ENCODE measurements at places on chromosomes 4 and X.

DNA sequence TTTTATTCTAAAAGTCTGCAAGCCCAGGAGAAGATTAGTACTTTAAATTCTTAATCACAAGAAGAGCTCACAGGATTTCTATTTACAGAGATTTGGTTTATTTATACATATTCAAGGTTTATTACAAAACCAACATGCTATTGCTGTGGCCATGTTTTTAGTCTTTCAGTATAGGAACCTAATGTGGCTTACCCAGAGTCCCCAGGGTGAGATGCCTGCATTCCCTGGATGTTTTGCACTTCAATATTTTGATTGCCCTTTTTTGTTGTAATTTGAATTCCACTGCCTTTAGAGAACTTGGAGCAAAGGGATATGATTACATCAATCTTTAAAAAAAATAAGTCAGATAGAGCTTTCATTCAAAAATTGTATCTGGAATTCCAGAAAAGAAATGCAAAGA, 146.0 kb upstream of the FRMPD4 start:
- no peak for DNase-seq

GRCh38 chrX:40152173-40152711, 54.5 kb upstream of the BCOR start:
- DNase-seq = no peak

DNA sequence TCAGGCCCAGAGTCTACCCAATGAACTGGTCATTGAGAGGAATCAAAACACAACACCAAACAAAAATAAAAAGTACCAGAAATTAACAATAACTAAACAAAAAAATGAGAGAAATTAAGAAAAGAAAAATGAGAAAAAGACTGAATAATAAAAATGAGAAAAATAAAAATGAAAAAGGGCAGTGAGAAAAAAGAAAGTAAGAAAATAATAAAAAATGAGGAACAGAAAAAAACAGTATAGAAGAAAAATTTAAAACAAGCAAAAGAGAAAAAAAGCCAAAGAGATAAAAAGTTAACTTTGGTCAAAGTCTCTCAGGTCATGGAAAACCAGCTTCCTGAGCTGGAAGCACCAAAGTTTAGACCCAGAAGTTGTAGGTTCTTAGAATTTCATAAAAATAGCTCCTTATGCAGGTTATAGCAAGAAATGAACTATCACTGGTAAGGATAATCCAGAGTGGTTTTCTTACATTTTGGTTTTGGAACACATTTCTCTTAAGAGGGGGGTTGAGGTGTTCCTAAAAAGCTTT, 51.0 kb upstream of the WDR17 start:
- no peak for DNase-seq

GRCh38 chr4:146237092-146237491, 22.8 kb downstream of the REELD1 start:
- DNase-seq = no peak

GRCh38 chrX:130120746-130121504, 10.6 kb upstream of the ELF4 start:
- peak; percentile 35 for DNase-seq

GRCh38 chr4:76055421-76055820, 19.1 kb upstream of the ART3 start:
- no peak for DNase-seq

- DNase-seq = no peak
Observed at GRCh38 chr4:76546759-76547742, 112.0 kb downstream of the SHROOM3 start.

- DNase-seq = no peak
Observed at GRCh38 chrX:10420134-10420533, 200.3 kb downstream of the MID1 start.

DNA sequence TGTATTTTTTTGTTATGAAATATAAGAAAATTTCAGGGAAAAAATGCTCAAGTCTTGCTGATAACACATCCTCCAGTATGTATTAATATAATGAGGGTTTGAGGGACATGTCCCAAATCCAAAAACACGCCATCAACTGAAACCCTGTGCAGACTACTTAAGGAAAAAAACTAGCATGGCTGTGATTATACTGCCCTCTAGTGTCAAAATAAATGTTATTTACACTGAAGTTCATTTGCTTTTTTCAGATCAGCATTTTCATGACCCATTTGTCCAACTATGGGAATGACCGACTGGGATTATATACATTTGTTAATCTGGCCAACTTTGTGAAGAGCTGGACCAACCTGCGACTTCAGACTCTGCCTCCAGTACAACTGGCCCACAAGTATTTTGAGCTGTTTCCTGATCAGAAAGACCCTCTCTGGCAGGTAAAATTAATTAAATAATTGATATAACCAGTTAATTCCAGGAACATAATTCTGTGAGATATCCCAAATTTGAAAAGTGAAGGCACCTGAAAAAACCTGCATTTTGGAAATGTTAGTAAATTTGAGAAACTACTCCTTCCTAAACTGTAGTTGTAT, 128.5 kb downstream of the PRSS12 start:
- DNase-seq = no peak

- no peak for DNase-seq
Observed at GRCh38 chrX:106950381-106950780, 30.2 kb downstream of the CLDN2 start.

DNA sequence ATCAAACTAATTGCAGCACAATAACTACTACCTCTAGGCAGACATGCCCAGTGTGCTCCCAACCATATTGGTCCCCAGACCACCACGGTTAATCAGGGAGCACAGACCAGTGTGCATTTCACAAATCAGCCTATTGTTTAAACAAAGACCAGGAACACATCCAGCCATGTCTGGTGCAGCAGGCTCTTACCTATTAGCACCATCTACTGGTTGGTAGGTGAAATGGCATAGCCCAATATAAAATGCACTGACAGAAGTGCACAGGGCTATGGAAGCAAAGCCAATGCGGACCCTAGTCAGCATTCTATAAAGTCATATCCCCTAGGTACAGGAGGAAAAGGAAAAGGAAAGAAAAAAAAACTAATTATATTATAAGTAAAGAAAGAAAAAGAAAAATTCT, 15.5 kb upstream of the CYLC1 start:
- DNase-seq = no peak

DNA sequence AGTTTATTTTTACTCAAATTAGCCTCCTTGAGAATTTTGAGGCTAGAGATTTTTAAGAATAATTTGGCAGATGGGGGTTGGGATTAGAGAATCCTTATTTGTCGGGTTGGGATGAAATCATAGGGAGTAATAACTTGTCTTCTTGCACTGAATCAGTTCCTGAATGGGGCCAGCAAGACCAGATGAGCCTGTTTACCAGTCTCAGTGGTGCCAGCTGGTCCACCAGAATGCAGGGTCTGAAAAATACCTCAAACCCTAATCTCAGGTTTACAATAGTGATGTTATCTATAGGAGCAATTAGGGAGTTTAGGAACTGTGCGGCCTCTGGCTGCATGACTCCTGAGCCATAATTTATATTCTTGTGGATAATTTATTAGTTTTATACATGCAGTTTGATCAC, 705.9 kb upstream of the AGA start:
- no peak for DNase-seq

DNA sequence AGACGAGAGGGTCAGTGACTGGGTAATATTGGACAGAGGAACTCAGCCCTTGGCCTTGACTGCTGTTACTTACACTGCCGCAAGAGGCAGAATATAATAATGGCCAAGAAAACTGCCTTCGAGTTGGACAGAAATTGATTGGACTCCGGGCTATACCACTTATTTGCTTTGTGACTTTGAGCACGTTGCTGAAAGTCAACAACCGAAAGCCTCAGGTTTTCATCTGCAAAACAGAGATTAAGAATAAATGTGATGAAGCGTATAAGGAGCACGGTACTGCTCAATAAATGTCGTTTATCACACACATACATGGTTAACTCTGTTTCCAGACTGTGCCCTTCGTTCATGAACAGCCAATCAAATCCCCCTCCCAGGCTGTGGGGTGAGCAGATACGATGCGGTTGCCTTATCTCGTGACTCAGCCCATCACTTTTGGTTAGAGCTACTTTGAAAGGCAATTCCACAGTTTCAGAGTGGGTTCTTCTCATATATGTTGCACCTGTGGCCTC, 91.6 kb downstream of the TSPAN7 start:
- no peak for DNase-seq

DNA sequence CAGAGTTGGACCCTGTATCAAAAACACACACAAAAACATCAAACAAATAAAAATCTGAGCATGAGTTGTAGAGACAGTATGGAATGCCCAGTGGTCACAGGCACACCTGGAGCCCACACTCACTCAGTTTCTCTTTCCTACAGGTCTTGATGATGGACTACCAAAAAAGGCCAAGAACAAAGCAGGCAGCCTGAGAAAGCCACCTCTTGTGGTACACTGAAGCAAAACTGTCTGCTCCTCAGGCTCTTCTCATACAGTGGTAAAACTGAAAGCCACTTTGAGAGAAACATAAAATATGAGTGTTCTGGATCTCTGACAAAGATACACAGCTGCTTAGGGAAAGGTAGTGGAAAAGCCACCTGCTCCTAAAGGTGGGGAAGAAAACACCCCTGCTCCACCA, 1206.9 kb downstream of the FSTL5 start:
- no peak for DNase-seq

DNA sequence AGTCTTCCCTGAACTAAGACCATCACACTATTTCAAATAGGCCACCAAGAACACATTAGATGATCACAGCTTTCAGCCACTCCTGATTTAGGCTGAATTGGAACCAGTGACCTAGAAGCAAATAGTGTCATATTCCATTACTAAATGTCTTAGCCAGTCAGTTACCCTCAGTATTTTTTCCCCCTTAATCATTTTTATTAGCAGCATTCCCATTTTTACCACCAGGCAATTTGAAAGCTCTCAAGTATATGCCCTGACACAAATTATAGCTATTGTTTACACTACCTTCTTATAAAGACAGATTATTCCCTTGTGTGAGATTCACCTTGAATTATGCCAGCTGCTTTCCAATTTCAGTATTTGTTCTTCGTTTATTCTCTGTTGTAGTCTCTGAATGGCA, 1146.9 kb downstream of the PDHA2 start:
- DNase-seq = no peak

DNA sequence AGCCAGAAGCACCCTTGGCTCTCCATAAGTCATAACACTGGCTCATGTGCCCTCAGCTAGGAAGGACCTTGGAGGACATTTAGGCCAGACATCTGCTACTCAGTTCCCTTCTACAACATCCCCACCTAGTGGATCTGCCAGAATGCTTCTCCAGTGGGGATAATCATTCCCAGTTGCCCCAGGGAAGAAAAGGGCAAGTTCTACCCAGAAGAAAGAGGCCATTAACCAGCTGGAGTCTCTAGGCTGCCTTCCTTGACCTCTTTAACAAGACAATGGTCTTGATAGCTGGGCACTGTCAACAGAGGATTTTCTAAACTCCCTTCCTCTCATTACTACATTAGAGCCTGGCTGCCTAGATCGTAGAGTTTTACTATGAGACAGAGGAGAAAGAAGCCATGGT, 42.0 kb downstream of the LGI2 start:
- DNase-seq = no peak

- no peak for DNase-seq
Observed at GRCh38 chr4:8028368-8028767, 88.7 kb upstream of the AFAP1 start.

GRCh38 chrX:3415011-3415410, 68.6 kb upstream of the MXRA5 start:
- no peak for DNase-seq

GRCh38 chr4:47855350-47855749, 17.5 kb upstream of the CORIN start:
- no peak for DNase-seq

DNA sequence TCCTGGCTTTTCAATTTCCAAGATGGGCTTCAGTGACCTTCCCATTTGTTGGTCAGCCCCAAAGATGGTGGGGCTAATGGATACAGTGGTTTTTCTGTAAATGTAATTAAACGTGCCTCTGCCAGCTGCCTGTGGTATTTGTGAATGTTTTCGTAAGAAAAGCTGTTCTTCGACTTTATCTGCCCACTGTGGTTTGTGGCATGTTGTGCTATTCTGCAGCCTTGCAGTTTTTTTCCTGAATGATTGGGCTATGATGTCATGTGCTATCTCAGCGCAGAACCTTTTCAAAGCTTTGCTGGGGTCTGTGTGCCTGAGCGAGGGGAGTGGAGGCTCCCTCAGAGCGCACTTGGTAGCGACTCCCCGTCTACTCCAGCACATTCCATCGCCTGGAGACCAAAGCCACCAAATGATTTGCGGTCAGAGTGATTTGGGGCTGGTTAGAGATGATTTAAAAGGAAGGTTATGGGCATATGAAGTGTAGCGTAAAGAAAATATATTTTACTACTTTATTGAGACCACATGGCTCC, 137.5 kb downstream of the PALLD start:
- no peak for DNase-seq

Measured in stimulated activated CD8-positive, alpha-beta memory T cell treated with anti-CD3 and anti-CD28 coated beads, Interleukin-7, amount 100 ng/mL, for 48 hours (primary cell).